Effector CD4-positive, alpha-beta T cell (primary cell): ENCODE measurements at places on chromosomes 6 and 20.

DNA sequence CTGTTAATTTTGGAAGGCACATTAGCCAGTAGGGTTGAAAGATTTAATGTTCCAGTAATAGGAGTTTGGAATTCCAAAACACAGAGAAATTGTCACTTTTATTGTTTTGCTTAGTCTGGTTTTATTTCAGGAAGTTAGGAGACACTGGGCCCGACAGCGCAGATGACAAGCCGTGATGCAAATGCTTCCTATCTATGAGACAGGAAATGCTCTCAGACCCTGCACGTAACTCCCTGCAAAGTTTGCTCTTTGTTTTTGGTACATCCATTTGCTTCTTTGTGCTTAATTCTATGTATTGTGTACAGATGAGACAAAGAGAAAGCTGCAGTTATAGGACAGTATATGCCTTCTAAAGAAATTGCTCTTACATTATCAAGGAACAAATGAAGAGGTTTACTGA lies 201.6 kb upstream of the SGK1 start:
- DNase-seq: peak; percentile 7

DNA sequence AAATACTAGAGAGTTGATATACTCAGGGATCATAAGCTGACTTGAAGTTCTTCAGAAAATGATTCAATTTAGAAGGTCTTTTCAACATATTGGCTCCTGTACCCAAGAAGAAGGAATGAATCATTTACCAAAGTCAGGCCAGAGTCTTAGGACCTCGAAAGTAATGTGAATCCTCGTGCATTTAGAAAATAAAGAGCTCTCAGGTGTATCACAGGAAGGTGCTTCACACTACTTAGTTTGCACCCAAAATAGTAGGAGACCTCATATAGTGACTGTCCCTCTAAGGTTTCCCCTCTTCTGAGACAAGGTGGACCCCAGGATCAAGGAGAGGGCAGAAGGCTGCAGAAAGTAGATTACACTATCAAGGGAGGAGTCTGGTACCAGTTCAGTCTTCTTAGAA lies 71.8 kb downstream of the F13A1 start:
- DNase-seq: no peak

GRCh38 chr6:104527311-104527710 lies 332.4 kb downstream of the HACE1 start:
- no peak for DNase-seq

GRCh38 chr6:8325743-8326142 lies 109.6 kb downstream of the SLC35B3 start:
- DNase-seq: no peak

- no peak for DNase-seq
Observed at GRCh38 chr6:145587334-145587733, 148.0 kb downstream of the EPM2A start.

DNA sequence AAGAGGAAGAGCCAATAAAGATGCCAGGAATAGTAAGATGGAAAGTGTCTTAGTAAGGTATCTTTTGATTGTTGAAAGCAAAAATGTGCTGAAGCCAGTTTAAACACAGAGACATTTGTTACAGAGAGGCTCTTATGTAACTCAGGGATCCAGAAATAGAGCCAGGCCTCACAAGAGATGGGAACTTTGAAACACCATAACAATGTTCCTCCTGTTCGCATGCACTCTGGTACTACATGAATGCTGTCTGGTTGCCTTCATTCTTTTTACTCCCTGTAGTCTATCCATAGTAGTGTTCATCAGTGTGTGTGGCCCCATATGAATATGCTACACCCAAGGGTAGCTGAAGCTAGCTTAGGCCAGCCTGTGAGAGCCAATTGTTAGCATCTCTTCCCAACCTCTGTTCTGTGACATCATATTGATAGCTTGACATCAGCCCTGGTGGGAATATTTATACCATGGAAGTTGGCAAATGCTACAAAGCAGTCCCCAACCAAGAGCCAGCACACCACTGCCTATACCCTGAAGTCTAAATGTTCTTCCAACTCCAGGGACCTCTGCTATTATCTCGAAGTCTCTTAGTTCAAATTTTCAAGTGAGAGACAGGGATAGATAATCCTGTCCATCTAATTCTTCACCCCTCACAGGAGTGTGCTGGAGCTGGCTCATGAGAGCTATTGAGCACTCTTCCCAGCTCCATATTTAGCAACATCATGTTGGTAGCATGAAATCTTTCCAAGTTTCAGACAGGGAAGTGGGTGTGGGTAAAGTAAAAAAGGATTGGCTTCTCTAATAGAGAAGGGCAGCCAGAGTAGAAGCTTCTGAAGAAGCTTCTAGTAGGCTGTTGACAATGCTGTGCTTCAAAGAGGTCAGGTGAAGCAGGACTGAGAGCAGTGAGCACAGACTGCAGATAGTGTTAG lies 7.0 kb downstream of the NDUFAF5 start:
- DNase-seq: no peak

DNA sequence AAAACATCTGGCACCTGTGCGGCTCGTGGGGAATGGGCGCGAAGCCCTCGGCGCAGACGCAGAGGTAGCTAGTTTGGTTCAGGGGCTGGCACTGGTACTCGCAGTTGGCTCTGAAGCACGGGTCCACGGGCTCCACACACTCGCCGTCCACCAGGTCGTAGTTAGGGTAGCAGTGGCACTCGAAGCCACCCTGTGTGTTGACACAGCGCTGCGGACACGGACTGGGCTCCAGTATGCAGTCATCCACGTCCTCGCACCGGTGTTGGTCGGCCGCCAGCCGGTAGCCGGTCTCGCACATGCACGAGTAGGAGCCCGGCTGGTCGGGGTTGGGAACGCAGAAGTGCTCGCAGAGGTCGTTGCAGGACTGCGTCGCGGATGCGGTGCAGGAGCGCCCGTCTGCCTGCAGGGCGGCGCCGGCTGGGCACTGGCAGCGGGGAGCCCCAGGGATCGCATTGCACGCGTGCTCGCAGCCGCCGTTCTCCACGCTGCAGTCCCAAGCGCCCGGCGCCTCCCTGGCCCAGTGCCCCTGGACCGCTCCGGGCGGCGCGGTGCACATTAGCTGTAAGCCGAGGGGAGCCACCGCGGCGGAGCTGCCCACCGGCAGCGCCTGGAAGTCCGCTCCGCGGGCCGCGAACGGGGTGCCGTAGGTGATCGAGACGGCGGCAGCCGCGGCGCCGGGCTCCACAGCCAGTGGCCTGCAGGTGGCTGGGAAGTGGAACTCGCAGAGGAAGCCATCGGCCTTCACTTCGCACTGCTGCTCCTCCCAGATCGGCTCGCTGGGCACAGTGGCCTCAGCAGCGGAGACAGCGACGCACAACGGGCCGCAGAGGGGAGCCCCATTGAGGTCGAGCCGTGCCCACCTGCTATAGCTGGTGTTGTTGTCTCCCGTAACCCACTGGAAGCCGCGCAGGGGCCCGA lies 930 bp downstream of the THBD start:
- no peak for DNase-seq

GRCh38 chr20:1391640-1392442 lies 1.0 kb downstream of the FKBP1A start:
- no peak for DNase-seq

DNA sequence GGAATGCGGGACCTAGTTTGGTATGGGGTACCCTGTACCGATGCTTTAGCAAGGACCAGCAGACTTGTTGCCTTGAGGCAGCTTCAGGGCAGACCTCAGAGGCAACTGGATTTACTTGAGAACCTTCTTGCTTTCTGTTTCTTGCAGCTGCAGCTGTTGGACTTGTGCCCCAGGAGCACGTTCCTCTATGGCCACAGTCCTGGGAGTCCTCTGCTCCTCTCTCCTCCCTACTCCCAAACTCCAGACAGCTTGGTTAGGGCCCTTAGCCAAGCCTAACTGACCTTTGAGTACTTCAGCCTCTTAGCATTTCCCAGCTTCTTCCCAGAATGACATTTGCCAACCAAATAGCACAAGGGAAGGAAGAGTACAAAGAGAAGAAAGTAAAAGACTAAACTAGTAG lies 34.7 kb downstream of the GHRH start:
- DNase-seq: no peak

DNA sequence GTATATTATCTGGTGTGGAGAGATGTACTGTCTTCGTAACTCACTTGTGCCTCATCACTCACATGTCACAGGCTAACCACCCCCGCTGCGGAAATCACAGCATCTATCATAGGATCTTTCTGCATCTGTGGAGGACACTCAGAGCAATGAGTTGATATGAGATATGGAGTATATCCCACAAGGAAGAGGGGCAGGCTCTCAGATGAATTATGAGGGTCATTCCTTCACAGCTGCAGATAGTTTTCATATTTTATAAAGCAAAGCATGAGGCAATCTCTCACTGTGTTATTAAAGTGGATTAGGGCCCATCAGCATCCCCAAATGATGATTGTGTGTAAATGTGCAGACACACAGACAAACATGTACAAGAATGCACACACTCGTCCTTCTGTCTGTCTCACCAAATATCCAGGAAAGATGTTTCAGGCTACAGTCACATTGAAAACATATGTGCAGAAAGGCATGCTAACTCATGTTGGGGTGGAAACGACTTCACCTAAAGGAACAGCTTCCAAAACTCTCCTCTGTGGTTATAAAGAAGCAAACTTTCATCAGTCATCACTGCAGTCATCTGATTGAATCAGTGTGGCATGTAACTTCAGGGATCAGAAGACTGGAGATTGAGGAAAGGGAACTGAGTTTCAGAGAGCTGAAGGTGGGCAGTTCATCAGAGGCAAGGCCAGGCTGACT lies 164.7 kb downstream of the FOXC1 start:
- no peak for DNase-seq

DNA sequence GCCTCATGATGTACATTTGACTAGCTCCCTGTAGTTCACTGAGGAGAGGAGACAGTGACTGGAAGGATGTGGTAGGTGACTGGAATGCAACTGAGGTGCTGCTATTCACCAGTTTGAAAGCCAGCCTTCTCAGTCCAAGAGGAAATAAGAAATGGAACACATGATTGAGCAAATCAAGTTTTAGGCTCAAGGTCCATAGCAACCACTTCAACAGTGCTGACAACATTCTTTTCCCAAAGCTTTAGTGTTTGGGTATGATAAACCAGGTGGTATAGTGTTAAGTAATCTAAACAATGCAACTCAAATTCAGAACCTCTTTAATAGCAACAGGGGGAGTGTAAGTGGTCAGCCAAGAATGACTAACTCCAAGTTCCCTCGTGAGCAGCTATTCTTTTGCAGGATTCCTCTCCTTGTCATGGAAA lies 9.2 kb downstream of the ZHX3 start:
- DNase-seq: no peak

- no peak for DNase-seq
Observed at GRCh38 chr20:33826270-33826897, 15.2 kb downstream of the CHMP4B start.

DNA sequence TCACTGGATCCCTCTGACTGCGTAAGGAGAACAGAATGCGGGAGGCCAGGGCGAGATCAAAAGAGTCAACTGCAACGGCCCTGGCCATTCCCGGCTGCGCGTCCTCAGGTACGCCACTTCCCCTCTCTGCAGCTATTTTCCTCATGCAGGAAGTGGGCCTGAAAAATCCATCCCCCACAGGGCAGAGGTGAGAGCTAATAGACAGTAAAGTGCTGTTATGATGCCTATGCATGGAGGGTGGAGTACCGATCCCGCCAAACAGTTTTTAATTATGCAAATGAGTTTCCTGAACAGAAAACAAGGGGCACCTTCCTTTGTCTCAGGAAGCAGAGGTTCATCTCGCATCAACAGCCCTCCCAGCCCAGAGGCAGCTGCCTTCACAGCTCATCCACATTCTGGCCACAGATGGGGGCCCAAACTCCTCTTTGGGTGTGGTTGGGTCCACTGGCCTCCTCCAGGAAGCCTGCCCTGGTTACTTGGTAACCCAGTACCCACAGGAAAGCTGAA lies 9.3 kb downstream of the PREX1 start:
- peak; percentile 34 for DNase-seq

DNA sequence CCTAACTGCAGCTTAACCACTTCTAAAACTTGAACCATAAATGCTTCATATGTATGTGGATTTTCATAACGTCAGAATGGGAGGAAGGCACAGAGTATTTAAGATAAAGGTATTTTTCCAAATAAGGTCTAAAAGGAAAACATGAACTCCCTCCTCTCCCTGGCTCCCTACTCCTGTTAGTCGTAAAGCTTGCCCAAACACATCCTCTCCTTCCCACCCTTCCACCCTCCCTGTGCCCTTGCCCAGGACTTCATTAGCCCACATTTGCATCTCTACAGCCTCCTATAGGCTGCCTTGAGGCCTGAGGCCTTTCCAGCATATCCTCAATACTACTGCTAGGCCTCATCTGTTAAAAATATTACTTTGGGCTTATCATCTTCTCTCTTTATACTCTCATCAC lies 17.1 kb upstream of the SMIM13 start:
- no peak for DNase-seq

GRCh38 chr6:36827261-36828079 lies 11.8 kb downstream of the CPNE5 start:
- no peak for DNase-seq

DNA sequence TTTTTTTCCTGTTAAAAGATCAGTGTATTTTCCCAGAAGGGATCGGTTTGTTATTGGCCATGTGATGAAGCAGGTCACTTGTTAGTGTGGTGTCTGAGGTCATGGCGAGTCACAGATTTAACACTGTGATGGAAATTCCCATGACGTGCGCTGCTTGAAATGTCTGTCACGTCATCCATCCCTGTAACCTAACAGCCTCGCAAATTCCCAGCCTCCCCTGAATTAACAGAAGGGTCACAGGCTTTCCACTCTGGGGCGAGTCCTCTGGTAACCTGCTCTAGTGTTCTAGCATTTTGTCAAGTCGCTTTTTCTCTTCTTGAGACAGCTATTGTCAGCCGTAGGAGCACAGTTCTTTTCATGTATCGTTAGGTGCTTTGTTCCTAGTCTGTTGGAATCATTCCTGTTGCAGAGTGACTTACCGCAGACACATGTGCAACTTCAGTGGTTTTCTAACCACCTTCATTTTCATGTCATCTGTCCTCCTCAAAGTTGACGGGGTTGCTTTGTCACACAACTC lies 137.2 kb downstream of the MAP3K4 start:
- DNase-seq: no peak

- DNase-seq: no peak
Observed at GRCh38 chr6:114121913-114122662, 151.1 kb upstream of the HDAC2 start.

DNA sequence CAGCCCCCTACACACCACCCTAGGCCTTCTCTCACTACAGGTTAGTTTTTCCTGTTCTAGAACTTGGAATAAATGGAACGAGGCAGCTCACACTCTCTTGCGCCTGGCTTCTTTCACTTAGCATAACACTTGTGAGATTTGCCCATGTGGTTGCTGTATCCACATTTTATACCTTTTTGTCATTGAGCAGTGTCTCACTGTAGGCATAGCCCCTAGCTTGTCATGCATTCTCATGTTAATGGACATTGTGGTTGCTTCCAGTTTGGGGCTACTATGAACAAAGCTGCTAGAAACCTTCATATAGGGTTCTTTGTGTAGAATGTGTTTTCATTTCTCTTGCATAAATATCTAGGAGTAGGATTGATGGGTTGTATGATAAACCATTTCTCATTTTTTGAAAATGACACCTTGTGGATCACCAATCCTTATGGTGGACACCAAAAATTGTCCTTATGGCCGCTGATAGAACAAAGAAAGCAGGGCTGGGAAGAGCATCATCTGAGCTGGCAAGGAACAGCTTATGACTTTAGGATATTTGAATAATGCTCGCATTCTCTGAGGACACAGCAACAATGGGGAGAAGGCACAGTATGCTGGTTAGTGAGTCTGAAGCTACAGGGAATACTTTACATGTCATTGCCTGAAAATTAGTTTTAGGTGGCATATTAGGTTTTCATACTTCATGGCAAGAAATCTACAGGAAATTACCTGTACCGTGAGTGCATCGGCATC lies 9.8 kb upstream of the SLC22A23 start:
- no peak for DNase-seq
